Stimulated activated CD8-positive, alpha-beta memory T cell treated with anti-CD3 and anti-CD28 coated beads, Interleukin-4, amount 100 ng/mL, for 1 hour (primary cell): ENCODE measurements at places on chromosomes 3 and 15.

DNA sequence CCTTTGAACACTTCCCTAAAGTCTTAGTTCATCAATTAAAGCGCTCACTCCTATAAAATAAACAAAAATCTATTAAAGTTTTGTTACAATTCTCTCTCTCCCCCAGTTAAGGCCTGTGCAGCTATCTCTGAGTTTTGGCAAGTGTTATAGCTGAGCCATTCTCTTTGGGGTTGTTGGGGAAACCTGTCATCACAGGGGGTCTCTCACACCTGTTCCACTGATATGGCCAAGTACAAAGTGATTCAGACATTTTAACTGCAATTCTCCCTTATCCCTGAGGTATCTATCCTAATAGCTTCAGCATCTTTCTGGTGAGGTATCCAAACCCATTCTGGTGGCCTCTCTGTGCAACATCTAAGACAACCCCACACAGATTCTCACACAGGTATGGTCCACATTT lies 116.4 kb downstream of the UNC13C start:
- DNase-seq = no peak

DNA sequence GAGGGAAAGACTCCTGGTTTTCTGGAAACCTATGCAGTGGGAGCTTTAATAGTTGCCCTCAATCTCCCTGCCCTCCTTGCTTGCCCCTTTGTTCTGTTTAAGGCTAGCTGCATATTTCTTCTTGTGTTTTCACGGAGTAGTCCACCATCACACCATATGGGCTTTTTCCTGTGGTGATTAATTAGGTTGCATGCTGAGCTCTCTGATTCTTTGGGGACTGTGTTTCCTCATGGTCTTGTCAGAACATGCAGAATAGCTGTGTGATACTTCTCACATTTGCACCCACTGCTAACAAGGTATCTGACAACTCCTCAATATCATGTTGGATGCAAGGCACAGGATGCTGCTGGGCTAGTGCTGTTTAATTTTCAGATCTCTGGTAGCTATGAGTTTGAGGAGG lies 139.6 kb downstream of the PTPRG start:
- DNase-seq = no peak

DNA sequence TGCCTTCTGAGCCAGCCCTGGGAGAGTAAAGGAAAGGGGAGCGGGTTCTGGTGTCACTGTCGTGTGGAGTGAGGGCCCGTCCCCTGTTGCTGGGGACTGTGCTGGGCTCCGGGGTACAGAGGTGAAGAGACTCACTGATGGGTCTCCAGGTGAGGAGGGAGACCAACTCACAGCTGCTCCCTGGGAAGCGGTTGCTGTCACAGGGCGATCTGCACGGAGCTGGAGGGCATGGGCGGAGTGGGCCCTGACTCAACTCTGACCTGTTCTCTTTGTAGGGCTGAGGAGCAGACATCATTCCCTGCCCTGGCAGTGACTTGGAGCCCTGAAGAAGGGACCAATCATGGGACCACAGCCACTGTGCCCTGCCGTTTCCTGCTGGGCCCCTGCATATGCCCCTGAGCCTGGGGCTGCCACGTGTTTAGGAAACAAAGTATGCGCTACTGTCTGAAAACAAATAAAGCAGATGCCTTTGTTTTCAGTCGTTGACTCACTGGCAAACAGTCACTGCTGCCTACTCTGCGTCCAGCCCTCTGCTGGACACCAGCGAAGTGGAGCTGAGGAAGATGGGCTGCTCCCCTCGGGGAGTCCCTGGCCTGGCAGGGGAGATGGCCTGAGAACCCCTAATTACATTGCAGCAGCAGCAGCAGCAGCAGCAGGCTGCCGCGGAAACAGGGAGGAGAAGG lies 22.9 kb upstream of the PLXNA1 start:
- DNase-seq = no peak

DNA sequence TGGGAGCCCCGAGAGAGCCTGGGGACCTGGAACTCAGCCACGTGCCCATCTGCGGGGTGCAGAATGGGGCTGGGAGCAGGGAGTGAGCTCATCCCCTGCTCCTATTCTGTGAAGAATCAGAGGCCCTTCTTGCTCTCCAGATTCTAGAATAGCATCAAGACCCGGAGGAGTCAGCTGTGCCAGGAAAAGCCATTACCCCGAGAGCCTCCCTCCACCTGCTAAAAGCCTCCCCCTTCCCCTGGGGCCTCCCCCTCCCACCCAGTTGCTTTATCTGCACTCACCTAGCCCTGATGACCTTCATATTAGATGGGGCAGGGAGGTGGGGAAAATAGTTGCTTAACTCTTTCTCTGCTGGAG lies 23.1 kb downstream of the CCDC33 start:
- DNase-seq = no peak

DNA sequence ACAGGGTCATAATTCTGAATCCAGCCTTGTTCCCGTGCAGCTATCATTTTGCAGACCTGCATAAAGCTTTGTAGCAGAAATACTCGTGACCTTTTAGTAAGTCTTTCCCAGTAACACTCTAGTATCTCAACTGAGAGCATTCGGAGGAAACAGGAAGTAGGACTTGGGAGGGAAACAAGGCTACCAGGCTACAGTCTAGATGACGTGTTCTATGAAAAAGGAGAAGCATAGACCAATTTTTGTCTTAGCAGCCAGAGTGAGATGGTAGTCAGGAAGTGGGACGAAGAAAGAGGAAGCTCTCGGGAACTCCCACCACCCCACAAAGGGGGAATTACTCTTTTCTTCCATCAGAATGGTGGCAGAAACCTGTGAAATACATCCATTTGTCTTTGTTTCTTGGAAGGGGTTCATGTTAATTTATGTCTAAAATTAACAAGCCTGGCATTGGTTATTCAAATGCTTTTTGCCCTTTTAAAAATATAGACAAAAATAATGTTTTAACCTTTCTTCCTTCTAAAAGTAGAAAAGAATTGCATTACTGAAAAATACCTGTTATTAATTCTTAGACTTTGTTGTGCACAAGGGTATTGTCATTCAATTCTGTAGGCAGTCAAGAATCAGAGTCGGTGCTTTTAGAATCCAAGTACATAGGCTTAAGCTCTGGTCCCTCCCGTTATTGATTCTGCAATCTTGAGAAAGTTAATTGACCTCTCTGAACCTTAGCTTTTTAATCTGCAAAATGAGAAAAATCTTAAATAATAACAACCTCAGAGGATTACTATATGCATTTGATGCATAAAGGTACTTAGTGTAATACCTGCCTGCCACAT lies 1.6 kb upstream of the SUCNR1 start:
- no peak for DNase-seq

DNA sequence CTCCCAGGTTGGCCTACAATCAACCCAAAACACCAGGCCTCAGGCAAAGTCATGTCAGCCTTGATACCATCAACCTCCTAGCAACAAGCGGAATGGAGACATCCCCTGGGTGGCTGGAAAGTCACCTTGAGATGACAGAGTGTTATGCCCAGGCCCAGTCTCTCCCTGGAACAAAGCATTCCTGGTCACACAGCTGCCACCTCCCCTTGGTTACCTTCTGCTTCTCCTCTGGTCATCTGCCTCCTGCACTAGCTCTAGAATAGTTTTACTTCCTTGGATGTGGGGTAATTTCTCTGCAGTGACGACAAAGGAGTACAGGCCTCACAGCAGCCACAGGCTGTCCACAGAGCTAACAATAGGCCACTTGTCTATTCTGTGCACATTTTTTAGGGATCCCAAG lies 114.9 kb downstream of the RFTN1 start:
- no peak for DNase-seq

GRCh38 chr15:95247071-95247984 lies 1016.0 kb downstream of the MCTP2 start:
- no peak for DNase-seq

GRCh38 chr3:150135287-150135721 lies 164.6 kb upstream of the PFN2 start:
- no peak for DNase-seq
